ENCODE measurements at places on chromosomes 4 and X.

- no peak for DNase-seq
These were observed 18.6 kb upstream of the TMEM185A start for GRCh38 chrX:149650162-149650561.

DNA sequence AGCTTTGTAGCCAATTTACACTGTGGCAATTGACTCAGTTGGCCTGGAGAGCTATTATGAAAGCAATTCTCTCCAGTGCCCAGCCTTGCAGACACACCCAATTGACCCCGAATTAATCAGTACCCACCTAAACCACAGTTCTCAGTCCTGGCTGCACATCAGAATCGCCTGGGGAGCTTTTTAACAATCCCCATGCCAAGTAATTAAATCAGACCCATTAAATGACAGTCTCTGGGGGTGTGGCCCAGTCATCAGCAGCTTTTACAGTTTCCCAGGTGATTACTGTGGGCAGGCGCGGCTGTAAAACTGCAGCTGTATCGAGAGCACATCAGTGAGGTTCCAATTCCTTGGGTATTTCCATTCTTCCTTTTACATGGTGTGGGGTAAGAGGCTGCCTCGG, 460.9 kb upstream of the FAT1 start:
- DNase-seq: no peak

DNA sequence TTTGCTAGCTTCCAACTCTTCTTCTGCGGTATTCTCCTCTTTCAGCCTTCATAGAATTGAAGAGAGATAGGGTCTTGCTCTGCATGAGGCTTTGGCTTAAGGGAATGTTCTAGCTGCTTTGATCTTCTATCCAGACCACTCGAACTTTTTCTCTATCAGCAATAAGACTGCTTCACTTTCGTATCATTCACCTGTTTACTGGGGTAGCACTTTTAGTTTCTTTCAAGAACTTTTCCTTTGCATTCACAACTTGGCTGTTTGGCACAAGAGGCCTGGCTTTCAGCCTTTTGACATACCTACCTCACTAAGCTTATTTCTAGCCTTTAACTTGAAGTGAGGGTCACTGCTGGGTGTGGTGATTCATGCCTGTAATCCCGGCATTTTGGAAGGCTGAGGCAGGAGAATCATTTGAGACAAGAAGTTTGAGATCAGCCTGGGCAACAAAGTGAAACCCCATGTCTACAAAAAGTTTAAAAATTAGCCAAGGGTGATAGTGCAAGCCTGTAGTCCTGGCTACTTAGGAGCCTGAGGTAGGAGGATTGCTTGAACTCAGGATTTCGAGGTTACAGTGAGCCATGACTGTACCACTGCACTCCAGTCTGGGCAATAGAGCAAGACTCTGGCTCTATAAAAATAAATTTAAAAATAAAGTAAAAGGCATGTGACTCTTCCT, 47.1 kb upstream of the HPGDS start:
- no peak for DNase-seq

- no peak for DNase-seq
These were observed 131.0 kb upstream of the HAND2 start for GRCh38 chr4:173661001-173661400.

DNA sequence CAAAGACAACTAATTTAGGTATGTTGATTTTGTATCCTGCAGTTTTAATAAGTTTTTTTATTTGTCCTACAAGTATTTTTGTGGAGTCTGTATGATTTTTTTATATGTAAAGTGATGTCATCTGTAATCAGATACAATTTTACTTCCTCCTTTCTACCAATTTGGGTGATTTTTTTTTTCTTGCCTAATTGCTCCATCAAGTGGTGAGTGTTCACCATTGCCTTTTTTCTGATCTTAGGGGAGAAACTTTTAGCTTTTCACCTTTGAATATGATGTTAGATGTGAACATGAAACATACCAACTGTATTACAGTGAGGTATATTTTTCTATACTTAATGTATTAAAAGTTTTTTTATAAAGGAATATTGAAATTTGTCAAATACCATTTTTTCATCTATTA, 362.3 kb downstream of the PABPC4L start:
- DNase-seq: no peak

DNA sequence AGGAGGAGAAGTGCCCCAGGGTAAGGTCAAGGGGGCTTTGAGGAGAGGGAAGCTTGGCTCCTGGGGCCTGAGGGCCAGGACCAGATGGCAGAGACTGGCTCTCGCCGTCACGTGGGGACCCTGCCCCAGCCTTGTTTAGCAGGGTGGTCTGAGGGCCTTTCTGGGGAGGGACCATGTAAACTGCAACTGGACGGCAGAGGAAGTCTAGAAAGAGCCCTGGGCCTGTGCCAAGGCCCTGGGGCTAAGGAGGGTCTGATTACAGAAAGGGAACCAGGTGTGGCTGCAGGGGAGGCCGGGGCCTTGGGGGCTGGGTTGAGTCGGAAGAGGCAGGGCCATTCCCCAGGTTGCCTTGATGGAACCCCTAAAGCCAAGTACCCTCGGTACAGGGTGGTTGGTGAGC, 1.8 kb upstream of the HGFAC start:
- no peak for DNase-seq

GRCh38 chrX:80807992-80808735, 1.5 kb downstream of the BRWD3 start:
- peak; percentile 21 for DNase-seq

- DNase-seq: no peak
These were observed 40.9 kb downstream of the RPA4 start for GRCh38 chrX:96924581-96924980.

- DNase-seq: no peak
These were observed 669 bp upstream of the PPARGC1A start for GRCh38 chr4:23890369-23891063.

DNA sequence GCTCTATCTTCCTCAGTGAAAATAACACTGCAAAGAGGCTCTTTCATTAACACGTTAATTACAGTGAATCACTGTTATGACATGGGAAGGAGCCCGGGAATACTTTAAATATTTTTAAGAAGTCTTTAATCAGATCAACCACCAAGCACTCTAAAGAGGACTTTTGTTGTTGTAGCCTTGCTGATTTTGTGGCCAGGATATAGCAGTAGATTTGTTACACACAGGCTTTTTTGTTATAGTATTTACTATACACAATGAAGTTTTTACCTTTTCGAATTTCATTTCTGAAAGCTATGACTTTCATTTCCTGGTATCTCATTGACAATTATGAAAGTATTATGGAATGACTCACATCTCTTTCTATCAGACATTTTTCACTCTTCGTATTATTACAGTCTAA, 20.3 kb downstream of the FGF13 start:
- no peak for DNase-seq

DNA sequence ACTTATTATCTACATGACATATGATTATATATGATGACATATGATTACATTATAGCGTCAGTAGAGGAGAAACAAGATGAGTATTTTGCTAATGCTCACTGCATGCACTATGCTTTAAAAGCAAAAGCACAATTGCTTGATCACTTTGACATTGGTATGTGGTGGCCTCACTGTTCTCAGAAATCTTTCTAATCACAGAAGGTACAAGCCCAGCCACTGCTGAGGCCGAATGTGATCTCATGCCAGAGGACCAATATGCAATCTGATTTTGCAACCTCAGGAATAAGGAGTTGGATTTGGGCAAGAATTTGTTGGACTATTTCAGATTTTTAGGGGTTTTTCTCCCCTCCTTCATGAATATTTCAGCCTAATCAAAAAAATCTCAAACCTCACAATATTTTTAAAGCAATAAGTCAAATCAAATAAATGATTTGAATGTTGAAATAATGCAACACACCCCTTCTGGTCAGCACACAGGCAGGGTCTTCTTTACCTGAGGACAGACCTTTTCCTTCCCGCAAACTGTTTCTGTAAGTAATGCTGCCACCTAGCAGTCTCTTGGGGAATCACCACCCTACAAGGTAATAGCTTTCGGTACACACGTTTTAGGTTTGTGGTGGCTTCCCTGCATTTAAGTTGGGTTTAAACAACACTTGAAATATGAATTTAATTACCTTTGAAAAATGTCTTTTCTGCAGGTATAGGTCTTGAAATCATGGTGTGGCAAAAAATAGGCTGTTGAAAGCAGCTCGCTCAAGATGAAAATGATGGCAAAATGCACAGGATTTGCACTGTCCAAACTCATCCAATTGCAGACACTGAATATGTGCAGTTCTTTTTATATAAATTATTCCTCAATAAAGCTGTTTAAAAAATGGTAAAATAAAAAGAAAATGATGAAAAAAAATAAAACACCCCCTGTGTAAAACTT, 4.8 kb upstream of the CXCL13 start:
- no peak for DNase-seq

- DNase-seq: no peak
These were observed 115.6 kb downstream of the DHRSX start for GRCh38 chrX:2385224-2385623.

DNA sequence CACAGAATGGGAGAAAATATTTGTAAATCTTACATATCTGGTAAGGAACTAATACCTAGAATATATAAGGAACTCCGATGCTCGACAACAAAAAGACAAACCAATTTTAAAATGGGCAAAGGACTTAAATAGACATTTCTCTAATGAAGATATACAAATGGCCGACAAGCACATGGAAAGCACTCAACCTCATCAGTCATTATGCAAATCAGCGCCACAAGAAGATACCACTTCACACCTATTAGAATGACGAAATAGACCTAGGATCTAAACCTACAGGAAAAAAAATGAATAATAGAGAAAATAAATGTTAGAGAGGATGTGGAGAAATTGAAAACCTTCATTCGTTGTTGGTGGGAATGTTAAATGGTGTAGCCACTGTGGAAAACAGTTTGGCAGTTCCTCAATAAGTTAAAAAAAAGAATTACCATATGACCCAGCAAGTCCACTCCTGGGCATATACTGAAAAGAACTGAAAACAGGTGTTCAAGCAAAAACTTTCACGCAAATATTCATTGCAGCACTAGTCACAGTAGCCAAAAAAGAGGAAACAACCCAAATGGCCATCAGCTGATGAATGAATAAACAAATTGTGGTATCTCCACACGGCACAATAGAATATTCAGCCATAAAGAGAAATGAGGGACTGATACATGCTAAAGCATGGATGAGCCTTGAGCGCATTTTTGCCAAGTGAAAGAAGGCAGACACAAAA, 57.3 kb upstream of the WDR19 start:
- DNase-seq: no peak

DNA sequence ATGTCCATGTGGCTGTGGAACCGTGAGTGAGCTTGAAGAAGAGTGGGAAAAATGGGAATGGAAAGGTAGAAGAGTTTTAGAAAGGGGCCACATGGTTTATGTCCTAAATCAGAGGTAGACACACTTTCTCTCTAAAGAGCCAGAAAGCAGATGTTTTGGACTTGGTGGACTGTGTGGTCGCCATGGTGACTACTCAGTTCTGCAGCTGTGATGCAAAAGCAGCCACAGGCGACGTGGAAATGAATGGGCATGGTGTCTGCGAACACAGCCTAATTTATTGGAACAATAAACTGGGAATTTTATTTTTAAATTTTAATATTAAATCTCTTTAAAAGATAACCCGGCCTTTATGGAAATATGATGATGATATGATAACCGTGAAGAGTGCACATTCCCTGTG, 386.0 kb upstream of the FAT1 start:
- no peak for DNase-seq

DNA sequence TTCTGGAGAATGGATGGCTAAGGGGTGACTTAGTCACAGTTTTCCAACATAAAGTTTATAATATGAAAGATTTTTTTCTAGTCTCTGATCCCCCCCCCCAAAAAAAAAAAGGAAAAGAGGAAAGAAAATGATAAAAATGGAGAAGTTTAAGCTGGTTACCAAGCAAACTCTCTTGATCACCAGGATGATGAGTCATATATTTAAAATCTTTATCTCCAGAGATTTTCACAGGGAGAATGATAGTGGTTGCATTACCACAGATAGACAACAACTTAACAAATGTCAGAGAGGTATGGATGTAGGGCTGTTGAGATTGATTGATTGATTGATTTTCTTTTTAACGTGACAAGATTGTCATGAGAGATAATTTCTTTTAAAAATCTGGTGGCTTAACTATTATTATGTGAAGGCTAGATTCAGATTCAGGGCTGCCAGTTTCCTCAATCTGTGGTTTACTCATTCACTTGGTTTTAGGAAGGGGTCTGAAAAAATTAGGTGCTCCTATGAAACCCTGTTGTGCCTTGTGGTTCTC, 13.3 kb upstream of the TEX13C start:
- no peak for DNase-seq

- no peak for DNase-seq
These were observed 46.0 kb downstream of the TFDP3 start for GRCh38 chrX:133171962-133172708.

- DNase-seq: no peak
These were observed 176.1 kb downstream of the DCTD start for GRCh38 chr4:182741054-182741453.

- DNase-seq: no peak
These were observed 323.3 kb downstream of the STK32B start for GRCh38 chr4:5374592-5374991.

DNA sequence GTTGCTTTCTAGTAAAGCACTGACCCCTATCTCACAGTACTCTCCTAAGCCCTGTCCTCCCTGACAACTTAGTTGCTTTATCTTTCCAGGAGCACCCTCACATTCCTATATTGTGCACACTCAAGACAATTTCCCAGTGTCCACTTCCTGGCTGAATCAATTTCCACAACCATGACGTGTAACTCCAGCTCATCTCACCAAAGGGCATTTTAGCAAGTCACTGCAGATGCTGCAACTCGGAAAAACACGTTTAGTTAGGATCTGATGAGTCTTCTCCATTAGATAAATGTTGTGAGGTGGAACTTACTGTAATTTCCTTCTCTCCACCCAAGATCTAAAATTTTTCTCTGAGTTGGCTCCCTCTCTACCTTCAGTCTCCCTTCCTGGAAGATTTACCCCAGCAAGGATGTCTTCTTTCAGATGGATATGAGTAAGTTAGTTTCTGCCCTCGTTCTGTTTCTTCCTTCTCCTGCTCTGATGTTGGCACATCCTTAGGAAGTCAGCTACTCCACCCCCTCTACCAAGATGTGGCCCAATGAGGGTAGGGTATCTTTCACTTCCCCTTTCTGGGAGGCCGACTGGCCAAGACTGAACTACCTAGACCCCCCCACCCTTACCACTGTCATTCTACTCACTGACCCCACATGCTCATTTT, 28.8 kb upstream of the IL13RA1 start:
- DNase-seq: no peak

GRCh38 chr4:69527924-69528323, 32.2 kb upstream of the UGT2B4 start:
- DNase-seq: no peak

Data from amygdala (tissue), 56 donors.